ENCODE measurements at places on chromosomes 1 and 21. TPM values are rescaled to one million over a fixed set of nuclear protein-coding genes. Genes with fewer than 3 reads are reported as not detected.
A peak's percentile ranks its signal among the peaks of the same experiment; 100 is the strongest.

The TMEM53 gene
- 3.1 TPM for total RNA-seq

The NAXE gene
- total RNA-seq = 112 TPM

The OR2M7 gene
- total RNA-seq = not detected

The HSD11B1 gene
- not detected for total RNA-seq

The HSPA6 gene
- 3.0 TPM for total RNA-seq

The CYYR1 gene
- not detected for total RNA-seq

The HNRNPR gene
- total RNA-seq = 253 TPM

The TMPRSS3 gene
- total RNA-seq = not detected

The RORC gene
- not detected for total RNA-seq

The LCE2C gene
- not detected for total RNA-seq

The ABL2 gene
- 15.0 TPM for total RNA-seq

- DNase-seq = no peak
Measured at GRCh38 chr1:77040826-77041225, 173.5 kb downstream of the ST6GALNAC5 start.

- DNase-seq = no peak
Measured at GRCh38 chr1:76013206-76013581, 61.4 kb upstream of the ST6GALNAC3 start.

GRCh38 chr1:156860628-156861423 lies at the start of gene NTRK1:
Gene NTRK1 (plus strand): TSS chr1:156860865. CDS start chr1:156860935, 70 bp downstream.
- peak; percentile 84 for DNase-seq

DNA sequence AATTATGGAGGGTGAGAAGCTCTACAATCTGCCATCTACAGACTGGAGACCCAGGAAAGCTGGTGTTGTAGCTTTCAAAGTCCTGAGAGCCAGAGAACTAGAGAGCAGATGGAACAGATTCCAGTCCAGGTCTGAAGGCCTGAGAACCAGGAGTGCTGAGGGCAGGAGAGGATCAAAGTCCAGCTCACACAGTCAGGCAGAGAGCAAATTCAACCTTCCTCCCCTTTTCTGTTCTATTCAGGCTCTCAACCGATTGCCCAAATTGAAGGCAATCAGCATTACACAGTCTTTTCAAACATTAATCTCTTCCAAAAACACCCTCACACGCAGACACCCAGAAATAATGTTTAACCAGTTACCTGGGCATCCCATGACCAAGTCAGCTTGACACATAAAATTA lies 2.5 kb upstream of the TMPRSS2 start:
- no peak for DNase-seq

GRCh38 chr21:44878053-44878982 lies 4.8 kb upstream of the PTTG1IP start:
- no peak for DNase-seq

DNA sequence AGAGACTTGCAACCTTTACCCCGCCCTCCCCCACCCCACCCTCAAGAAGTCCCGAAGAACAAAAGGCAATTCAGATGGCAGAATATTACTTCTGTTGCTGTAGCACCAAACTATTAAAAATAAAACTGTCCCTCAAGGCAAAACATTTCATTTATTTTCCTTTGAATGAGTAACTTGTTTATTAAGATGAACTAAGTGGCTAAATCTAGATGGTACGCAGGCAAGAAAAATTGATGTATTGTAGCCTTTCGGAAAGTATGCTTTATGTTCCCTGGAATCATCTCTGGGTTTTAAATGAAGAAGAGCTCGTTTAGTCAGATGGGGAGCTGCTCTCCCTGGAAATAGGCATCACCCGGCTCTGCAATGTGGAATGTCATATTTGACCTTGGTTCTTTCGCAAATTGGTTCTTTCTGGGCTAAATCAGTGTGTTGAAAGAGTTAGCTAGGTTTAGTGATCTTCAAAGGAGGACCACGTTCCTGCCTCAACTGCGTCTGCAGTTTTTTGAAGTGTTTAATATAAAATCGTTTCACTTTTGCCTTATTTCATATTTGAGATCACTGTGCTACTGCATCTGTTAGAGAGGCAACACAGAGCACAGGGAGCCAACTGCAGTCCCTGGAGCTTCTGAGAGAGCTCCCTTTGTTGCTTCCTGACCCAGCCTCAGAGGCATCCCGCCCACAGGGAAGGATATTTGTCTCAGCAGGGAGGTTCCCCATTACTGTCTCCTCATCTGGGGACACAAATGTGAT lies 61.8 kb downstream of the KIF26B start:
- no peak for DNase-seq

DNA sequence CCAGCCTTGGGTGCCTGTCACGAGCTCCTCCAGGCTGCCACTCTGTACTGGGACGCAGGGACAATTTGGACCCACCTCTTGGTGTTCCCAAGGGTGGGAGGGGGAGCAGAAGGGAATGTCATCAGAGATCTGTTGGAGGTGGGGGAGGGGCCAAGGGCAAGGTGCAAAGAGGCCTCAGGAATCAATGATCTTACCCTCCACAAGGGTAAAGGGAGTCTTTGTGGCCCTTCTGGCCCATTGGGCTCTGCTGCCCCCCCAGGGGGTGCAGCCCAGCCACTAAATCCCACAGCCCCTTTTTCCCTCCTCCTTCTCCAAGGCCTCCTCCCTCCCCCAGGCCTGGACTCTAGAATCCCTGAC lies 8.5 kb downstream of the TTC39A start:
- no peak for DNase-seq

- peak; percentile 91 for DNase-seq
Measured at GRCh38 chr1:178501705-178502329, 5.1 kb upstream of the CLEC20A start.

- DNase-seq = no peak
Measured at GRCh38 chr1:207030522-207031009, 2.0 kb downstream of the C1orf116 start.

GRCh38 chr21:35066824-35067223 lies 17.7 kb upstream of the RUNX1 start:
- no peak for DNase-seq

- no peak for DNase-seq
Measured at GRCh38 chr1:85599681-85600080, 19.1 kb downstream of the CCN1 start.

DNA sequence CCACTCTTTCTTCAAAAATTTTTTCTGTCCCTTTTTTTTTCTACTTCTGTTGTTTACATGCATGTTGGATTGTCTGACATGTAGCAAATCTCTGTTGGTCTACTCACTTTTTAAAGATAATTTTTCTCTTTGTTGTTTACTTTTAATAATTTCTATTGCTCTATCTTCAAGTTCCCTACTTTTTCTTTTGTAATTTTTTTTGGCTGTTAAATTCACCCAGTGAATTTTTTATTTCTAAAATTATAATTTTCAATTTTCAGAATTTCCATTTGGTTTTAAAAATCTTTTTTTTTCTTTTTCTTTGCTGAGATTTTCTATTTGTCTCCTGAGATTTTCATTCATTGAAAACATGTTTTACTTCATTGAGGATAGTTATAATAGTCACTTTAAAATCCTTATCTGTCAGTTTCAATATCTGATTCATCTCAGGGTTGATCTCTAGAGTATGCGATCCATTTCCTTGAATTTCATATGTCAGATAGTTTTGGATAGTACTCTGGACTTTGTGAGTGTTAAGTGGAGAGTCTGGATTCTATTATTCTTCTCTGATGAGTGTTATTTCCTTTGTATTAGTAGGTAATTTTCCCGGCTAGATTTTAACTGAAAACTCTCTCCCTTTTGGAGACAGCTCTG lies 1.6 kb upstream of the TSEN15 start:
- no peak for DNase-seq

- no peak for DNase-seq
Measured at GRCh38 chr21:29295066-29295650, 3.6 kb upstream of the BACH1 start.

DNA sequence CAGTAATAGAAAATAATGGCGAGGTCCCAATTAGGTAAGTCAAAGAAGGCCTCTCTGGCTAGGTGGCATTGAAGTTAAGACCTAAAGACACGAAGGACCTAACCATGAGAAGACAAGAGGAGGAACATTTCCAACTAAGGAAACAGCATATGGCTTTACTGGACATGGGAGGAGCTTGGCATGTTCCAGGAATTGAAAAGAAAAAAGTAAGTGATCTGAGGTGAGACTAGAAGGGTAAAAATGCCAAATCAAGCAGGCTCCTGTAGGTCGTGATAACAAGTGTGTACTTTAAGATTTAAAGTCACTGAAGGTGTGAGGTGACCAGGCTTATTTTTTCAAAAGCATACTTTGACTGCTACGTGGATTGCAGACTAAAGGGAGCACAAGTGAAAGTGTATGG lies 13.4 kb upstream of the CLCC1 start:
- DNase-seq = no peak

- no peak for DNase-seq
Measured at GRCh38 chr1:18347559-18347958, 133.2 kb upstream of the KLHDC7A start.

GRCh38 chr1:205287767-205288559 lies 33.6 kb downstream of the NUAK2 start:
- peak; percentile 40 for DNase-seq

- DNase-seq = no peak
Measured at GRCh38 chr21:33396951-33397350, 6.3 kb upstream of the IFNGR2 start.

- DNase-seq = no peak
Measured at GRCh38 chr1:58104960-58105359, 441.6 kb downstream of the OMA1 start.

DNA sequence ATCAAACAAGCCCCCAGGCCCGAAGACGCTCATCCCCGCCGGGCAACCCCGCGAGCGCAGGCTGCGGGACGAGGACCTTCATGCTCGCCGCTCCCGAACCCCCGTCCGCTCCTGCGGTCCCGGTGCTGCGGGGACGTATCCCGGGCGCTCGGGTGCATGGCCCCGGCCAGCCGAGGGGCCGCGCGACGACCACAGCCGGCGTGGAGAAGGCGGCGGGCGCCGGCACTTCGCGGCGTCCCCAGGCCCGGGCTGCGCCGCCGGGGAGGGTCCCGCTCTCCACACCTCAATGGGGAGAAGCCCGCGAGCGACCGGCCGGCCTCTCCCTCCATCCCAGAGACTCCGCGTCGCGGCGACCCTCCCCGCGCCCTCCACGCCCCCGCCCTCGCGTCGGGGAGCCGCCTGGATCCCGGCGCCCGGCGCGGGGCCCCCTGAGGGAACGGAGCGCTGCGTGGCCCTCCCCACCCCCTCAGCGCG lies 401 bp downstream of the ERRFI1 start:
- peak; percentile 34 for DNase-seq

GRCh38 chr1:20141001-20141400 lies 1.9 kb downstream of the PLA2G2F start:
- no peak for DNase-seq

DNA sequence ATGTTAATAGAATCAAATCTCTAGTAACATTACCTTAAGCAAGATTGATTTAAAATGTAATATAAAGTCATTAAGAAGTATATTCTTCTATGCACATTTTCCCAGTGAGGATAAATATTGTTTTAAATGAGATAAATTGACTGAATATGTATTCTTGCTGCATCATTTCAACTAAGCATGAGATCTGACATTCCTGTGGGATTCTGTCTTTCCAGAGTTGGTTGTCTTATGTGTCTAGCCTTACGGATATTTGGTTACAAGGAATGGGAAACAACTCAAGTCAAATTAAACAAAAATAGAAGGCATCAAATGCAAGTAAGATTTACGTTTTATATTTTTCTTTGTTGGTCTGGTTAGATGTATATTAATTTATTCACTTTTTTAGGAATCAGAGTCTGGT lies 287.5 kb downstream of the PTGER3 start:
- no peak for DNase-seq

GRCh38 chr1:60731321-60731720 lies 351.0 kb upstream of the NFIA start:
- no peak for DNase-seq

DNA sequence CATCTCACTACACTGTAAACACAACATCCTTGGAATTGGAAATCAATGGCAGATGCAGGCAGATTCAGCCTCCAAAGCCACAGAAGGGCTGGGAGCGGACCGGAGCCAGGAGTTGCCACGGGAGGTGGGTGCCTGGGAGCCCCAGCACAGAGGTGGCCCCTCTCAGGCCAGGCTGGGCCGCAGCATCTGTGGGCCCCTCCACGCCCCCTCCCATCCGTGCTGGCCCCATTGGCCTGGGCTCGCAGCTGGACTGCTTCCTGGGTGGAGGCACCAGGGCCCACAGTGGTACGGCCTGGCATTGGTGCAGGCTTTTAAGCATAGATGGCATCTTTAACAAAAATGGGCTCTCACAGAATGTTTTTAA lies 64.2 kb downstream of the SLX9 start:
- no peak for DNase-seq

GRCh38 chr1:155729031-155729898 lies 40.4 kb downstream of the DAP3 start:
- peak; percentile 39 for DNase-seq
